ENCODE measurements at places on chromosomes 2 and 18.

DNA sequence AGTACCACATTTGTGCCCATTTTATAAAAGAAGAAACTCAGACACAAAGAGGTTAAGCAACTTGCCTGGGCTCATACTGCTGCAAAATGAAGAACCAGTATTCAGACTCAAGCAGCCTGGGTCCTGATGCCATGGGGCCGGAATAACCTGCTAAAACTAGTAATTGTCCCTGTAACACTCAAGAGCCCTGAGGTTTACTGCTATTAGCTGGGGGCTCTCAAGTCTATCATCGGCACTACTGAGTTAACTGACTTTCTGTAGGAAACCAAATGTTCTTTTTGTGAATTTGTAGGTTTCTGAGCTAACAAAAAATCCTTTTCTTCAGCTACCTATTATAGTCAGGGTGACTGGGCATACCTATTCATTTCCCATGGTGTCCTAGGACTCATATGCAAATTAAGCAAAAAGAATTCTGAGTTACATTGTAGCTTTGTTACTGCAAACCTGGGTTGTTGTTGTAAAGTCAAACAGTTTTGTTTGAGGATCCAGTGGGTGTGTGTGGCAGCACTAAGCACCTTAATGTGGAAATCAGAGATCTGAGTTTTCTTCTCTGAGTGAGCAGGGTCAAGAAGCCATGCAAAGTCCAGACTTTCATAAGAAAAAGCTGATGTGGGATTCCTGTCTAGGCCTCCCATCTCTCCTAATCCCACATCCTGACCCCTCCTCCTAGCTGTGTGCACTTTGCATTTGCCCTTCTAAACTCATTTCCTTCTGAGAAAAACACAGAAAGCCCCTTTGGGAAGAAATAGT is 72.4 kb upstream of the TNP1 start:
- H3K4me1 ChIP-seq = peaks cover 12% of the 10 kb centered on the region
- no peak for DNase-seq
- no peak overlapping the region for H3K27ac ChIP-seq
- no peak overlapping the region for H3K4me3 ChIP-seq
- H3K36me3 ChIP-seq = no peaks in the 10 kb centered on the region
- H3K27me3 ChIP-seq = no peaks in the 10 kb centered on the region

DNA sequence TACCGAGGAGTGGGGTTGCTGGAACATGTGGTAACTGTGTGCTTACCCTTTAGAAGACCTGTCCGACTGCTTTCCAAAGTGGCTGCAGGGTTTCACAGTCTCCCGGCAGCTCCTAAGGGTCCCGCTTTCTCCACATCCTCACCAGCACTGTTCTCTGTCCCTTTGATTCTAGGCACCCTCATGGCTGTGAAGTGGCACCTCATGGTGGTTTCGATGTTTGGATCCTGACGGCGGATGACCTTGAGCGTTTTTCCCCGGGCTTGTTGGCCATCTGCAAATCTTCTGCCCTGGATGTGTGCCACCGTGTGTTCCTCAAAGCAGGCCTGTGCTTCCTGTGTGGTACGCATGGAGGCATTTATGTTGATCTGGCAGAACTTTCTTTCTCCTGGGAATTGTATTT is 292.5 kb upstream of the HDAC4 start:
- H3K36me3 ChIP-seq = no peaks in the 10 kb centered on the region
- no peaks in the 10 kb centered on the region for H3K4me1 ChIP-seq
- no peak overlapping the region for H3K4me3 ChIP-seq
- H3K27ac ChIP-seq = no peak overlapping the region
- H3K27me3 ChIP-seq = no peaks in the 10 kb centered on the region

DNA sequence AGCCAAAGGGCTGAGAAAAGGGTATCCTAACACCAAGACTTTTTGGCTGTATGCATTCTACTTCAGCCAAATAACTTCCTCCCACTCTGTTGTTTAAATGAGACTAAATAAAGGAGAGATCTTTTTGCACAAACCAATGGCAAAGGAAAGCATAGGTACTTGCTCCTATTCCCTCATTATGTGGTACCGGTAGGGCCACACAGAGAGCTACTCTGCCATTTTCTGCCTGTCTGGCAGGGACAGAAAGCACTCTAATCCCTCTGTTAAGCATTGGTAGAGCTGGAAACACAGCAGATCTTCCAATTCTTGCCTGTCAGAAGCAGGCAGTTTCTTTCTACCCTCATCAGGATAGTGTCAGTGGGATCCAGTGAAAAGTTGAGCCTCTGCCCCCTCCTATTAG is 918.3 kb upstream of the TMEFF2 start:
- no peaks in the 10 kb centered on the region for H3K36me3 ChIP-seq
- H3K4me1 ChIP-seq = no peaks in the 10 kb centered on the region
- no peak for DNase-seq
- H3K4me3 ChIP-seq = no peak overlapping the region

DNA sequence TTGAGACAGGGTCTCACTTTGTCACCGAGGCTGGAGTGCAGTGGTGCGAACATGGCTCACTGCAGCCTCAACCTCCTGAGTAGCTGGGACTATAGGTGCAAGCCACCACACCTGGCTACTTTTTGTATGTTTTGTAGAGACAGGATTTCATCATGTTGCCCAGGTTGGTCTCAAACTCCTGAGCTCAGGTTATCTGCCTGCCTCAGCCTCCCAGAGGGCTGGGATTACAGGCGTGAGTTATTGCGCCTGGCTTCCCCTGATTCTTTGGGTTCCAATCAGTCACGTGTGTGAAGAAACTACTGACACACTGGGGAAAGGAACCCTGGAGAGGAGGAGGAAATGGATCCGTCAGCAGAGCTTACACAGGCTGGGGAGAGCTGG is 22.3 kb upstream of the RAB10 start:
- DNase-seq = no peak
- H3K27ac ChIP-seq = no peak overlapping the region
- no peak overlapping the region for H3K4me3 ChIP-seq
- peaks cover 24% of the 10 kb centered on the region for H3K4me1 ChIP-seq
- no peaks in the 10 kb centered on the region for H3K27me3 ChIP-seq
- H3K36me3 ChIP-seq = no peaks in the 10 kb centered on the region

DNA sequence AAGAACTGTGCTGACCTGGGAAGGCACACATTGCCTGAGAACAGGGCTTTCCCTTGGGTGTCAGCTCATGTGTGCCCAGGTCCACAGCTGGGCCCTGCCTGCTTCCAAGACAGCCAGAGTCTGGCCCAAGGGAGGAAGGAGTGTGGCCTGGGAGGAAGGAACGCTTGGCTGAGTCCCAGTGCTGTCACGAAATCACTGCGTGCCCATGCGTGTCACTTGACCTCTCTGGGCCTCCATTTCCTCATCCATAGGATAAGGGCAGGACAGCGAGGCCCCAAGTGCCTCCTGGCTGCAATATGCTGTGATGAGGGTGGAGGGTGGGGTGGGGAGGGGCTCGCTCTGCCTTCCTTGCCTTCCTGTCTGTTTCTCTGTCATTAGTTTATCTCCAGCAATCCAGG is 642 bp upstream of the KCNK3 start:
- no peaks in the 10 kb centered on the region for H3K36me3 ChIP-seq
- H3K4me3 ChIP-seq = peak overlapping the region; percentile 54
- DNase-seq = peak; percentile 25
- H3K27me3 ChIP-seq = no peaks in the 10 kb centered on the region

- no peaks in the 10 kb centered on the region for H3K27me3 ChIP-seq
- H3K4me3 ChIP-seq = no peak overlapping the region
- DNase-seq = no peak
- no peaks in the 10 kb centered on the region for H3K36me3 ChIP-seq
These were observed 278.4 kb downstream of the PRKCE start for GRCh38 chr2:45929674-45930395.

DNA sequence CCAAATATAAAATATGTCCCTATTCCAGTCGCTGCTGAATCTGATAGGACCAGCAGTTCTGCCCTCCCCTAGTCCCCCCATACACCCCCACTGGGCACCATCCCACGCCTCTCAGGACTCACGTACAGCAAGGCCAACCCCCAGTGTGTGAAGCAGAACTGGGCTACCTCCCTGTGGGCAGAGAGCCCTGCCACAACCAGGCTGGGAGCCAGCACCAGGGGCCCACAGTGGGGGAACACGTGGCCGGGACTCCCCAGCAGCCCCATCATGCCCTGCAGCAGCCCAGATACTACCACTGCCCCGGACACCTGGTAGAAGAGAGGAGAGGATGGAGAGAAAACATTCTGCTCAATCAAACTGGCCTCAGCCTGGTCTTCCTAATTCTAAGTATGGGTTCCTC is 1.3 kb downstream of the SLC23A3 start:
- no peak for DNase-seq
- H3K36me3 ChIP-seq = peaks cover 8% of the 10 kb centered on the region
- no peak overlapping the region for H3K4me3 ChIP-seq
- H3K4me1 ChIP-seq = peaks cover 11% of the 10 kb centered on the region

GRCh38 chr2:237190966-237191713 is 105.5 kb downstream of the COPS8 start:
- no peaks in the 10 kb centered on the region for H3K27me3 ChIP-seq
- H3K4me1 ChIP-seq = no peaks in the 10 kb centered on the region
- no peak overlapping the region for H3K4me3 ChIP-seq
- DNase-seq = no peak
- no peaks in the 10 kb centered on the region for H3K36me3 ChIP-seq

- DNase-seq = no peak
- H3K36me3 ChIP-seq = no peaks in the 10 kb centered on the region
- H3K27ac ChIP-seq = peak overlapping the region; percentile 78
- H3K4me1 ChIP-seq = peaks cover 8% of the 10 kb centered on the region
- peak overlapping the region; percentile 75 for H3K4me3 ChIP-seq
- no peaks in the 10 kb centered on the region for H3K27me3 ChIP-seq
These were observed 884 bp upstream of the RAPH1 start for GRCh38 chr2:203535784-203536585.

- no peaks in the 10 kb centered on the region for H3K27me3 ChIP-seq
- no peaks in the 10 kb centered on the region for H3K36me3 ChIP-seq
- H3K4me1 ChIP-seq = no peaks in the 10 kb centered on the region
- H3K4me3 ChIP-seq = no peak overlapping the region
These were observed 181.7 kb upstream of the TPO start for GRCh38 chr2:1231466-1232063.

DNA sequence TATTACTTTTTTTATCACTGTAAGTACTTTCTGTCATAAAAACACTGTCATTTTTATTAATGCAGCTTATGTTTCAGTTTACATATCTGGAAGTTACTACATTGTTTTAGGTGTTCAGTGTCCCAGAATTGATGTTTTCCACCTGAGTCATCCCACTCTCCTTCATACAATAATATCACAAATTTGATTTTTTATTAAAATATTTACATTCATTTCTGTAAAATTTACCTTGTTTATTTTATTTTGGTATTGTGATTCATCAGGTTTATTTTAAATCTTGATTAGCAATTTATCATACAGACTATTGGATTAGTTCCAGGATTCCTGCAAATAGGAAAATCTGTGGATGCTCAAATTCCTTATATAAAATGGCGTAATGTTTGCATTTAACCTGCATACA is 1662.9 kb downstream of the SUCLG1 start:
- H3K27ac ChIP-seq = no peak overlapping the region
- H3K36me3 ChIP-seq = no peaks in the 10 kb centered on the region
- H3K27me3 ChIP-seq = no peaks in the 10 kb centered on the region
- no peak for DNase-seq

DNA sequence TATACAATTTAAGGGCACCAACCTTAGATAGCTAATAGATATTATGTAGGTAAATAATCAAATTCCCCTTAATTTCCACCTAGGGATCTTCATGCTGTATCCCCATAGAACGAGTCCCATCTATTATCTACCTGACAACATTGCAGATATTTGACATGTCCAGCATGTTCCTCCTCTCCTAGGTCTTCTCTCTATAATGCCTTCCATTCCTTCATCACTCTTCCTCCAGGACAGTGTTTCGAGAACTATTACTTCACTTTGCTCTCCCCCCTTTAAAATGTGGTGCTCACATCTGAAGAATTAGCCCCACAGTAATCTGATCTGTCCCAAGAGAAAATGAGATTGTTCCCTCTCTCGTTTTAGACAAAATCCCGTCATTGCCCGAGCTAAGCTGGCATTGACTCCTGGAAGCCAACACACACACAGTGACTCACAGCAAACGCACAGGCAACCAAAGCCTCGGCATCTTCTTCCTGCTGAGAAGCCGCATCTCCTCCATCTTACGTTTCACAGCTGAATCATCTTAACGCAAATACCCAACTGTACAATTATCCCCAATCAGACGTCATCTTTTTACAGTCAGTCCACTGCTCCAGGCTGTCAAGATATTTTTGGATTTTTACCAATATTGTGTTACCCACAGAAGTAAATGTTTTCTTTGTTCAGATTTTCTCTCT is 162.9 kb upstream of the AGAP1 start:
- no peak overlapping the region for H3K27ac ChIP-seq
- no peak overlapping the region for H3K4me3 ChIP-seq
- no peaks in the 10 kb centered on the region for H3K4me1 ChIP-seq
- DNase-seq = no peak

GRCh38 chr18:35158728-35159450 is 81.9 kb upstream of the ZNF397 start:
- H3K27ac ChIP-seq = no peak overlapping the region
- H3K4me3 ChIP-seq = no peak overlapping the region
- DNase-seq = no peak
- H3K27me3 ChIP-seq = no peaks in the 10 kb centered on the region

DNA sequence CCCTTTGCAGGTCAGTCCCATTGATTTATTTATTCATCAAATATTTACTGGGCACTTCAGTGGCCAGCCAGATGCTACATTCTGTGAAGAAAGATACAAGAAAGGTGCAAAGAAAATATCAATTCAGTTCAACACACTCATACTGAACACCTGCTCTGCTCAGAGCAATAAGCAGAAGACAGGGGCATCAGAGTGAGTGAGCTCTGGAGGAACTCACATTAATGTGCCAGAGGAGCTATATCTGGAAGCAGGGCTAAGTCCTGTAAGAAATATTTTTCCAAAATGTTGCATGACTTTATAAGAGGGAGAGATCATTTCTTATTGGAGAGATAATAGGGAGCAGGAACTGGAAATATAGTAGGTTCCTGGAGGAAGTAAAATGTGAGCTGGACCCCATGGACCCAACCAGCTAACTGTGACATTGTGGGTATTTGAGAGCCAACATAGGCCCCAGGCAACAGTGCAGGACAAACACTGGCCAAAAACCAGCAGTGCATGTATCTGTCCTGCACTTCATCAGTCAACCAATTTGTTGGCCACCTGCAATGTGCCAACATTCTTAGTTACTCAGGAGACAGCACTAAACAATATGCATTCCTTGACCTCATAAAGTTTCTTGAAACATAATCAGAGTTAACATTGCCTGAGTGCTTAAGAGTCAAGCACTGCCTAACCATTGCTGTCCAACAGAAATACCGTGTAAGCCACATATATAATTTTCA is 102.7 kb upstream of the PTPRM start:
- H3K4me1 ChIP-seq = no peaks in the 10 kb centered on the region
- no peaks in the 10 kb centered on the region for H3K36me3 ChIP-seq
- no peak overlapping the region for H3K4me3 ChIP-seq

- H3K27ac ChIP-seq = no peak overlapping the region
- peaks cover 5% of the 10 kb centered on the region for H3K4me1 ChIP-seq
- H3K27me3 ChIP-seq = no peaks in the 10 kb centered on the region
- peak overlapping the region; percentile 45 for H3K4me3 ChIP-seq
These were observed 11.8 kb downstream of the G6PC2 start for GRCh38 chr2:168912901-168913369.

Measured in thoracic aorta (tissue), 2 donors.